Frontal cortex (tissue), 4 donors: ENCODE measurements at places on chromosomes 5 and 9.

DNA sequence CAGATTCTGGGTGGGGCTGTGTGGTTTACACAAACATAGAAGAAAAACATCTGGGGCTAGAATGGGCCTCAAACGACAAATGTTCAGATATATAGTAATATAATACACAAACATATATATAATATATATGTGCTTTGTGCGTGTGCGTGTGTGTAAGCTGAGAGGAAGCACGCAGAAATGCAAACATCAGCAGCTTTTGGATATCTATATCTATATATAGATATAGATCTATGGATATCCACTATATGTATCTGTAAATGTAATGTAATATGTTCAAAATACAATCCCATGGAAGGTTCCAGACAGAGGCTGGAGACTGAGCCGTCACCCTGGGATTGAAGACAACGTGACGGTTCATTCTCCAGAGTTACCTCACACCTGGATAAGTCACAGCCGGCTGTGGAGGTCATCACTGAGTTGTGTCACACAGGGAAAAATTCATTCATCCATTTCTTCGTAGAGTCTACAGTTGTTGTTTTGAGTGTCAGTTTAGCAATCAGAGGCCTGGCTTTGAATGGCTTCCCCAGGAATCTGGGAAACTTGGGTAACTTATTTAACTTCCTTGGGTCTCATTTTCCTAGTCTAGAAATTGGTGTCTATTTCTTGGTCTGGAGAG, 123.0 kb upstream of the CPEB4 start:
- no peak for DNase-seq

GRCh38 chr5:74934949-74935751, 69.0 kb upstream of the FAM169A start:
- DNase-seq = no peak

GRCh38 chr9:78542491-78543181, 245.7 kb downstream of the PSAT1 start:
- no peak for DNase-seq

GRCh38 chr9:99190597-99191283, 31.0 kb downstream of the ALG2 start:
- no peak for DNase-seq

- no peak for DNase-seq
These were observed 645.7 kb downstream of the PRR16 start for GRCh38 chr5:121109817-121110216.

DNA sequence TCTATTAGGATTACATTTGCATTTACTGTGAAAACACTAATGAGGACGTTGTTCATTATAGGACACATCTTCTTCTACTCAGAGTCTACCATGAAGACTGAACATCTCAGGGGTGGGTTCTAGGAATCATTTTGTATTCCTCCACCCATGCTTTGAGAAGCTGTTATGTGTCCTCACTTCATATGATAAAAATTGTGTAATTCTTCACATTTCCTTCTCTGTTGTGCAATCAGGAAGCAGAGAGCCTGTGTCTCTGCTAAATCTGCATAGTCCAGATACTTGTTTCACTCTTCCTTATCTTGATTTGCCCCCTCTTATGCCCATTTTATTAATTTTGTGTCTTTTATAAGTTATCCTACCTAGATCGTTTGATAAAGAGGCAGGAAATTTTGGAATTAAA, 97.8 kb upstream of the IQGAP2 start:
- no peak for DNase-seq

DNA sequence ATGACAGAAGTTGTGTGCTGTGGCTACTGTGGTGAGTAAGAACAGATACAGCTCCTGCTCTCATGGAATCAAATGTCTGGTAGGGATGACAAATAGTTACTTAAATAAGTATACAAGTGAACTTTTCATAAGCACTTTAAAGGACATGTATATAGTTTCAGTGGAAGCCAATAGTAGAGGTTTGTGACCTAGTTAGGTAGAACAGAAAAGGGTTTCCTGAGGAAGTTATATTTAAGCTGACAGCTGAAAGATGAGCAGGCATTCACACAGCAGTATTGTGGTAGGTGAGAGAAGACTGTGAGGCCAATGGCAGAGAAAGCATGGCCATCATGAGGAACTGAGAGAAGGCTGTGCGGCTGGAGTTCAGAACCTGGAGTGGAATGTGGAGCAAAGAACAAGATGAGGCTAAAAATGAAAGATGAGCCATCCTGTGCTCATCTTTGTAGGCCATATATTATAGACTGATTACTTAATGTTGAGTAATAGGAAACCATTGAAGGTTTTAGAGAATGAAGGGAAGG, 15.4 kb downstream of the FAM174A start:
- no peak for DNase-seq

DNA sequence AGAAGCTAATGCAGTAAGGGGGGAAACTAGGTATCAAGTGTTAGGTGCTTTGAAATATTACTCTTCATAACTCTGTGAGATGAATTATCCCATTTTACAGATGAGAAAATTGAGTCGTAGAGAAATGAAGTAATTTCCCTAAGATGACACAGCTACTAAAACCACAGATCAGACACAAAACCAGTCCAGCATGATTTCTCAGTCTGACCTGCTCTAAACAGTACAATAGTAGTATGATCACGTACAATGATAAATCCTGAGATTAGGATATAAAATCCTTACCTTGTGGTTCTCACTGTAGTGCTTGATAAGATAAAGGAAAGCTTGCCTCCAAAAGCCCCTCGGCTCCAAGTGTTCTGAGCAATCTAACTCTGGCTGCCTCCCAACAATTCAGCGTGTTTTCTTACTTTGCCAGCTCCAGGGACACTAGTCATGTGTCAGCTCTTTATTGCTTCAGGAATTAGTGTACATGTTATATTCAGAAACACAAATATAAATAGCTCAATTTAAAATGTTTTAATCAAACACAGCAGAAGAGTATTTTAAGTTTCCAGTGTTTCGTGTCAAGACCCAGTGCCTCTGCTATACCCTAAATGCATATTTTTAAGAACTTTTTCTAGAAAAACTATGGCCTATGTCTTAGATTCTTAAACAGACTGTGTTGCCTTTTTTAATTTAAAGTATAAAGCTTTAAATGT, 243.6 kb downstream of the DENND1A start:
- no peak for DNase-seq

DNA sequence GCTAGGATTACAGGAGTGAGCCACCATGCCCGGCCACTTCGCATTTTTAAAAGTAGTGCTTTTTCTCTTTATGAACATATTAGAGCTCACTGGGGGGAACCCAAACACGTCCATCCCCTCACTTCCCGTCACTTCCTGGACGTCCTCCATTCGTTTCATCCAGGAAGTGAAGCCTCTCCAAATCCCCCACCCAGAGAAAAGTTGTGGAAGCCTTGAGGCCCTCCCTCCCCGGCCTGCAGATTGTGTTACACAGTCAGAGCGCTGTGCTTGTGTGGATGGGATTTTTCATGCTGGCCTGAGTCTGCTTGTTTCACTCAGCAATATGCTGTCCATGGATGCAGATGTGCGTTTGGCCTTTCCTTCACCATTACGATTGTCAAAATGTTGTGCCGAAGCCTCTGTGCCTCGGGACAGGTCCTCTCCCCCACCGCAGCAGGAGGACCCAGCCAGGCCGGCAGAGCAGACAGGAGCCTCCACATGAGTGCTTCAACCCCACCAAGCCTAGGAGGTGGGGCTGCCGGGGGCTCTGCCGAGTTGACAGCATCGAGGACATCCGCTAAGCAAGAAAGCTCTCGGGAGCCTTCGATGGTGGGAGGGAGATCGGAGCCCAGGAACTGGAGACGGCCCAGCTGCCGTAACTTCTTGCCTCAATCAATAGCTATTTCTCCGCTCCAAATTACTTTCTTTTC, 121.6 kb upstream of the PPP1R26 start:
- no peak for DNase-seq

GRCh38 chr5:3120028-3120427, 368.6 kb upstream of the IRX2 start:
- no peak for DNase-seq

DNA sequence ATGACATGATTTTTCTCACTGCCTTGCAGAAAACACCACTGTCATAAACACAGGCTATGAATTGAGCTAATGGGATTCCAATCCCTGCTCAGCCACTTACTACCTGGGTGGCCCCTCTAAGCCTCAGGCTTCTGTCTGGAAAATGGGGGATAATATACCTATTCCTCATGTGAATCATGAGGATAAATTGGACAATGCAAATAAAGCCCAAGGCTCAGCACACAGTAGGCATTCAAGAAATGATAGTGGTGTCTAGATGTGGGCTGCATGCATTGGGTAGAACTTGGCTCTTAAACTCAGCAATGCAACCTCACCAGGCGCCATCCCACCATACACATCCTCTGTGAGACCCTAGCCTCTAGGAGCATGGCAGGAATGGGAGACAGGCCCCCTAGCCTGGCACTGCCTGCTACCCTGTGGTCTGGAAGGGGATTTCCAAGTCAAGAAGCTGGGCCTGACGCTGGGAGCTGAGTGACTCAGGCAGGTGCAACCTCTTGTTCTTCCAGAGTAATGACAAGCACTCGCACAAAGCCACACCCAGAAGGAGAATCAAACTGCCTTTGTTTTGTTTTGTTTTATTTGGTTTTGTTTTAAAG, 2.3 kb upstream of the TNIP1 start:
- no peak for DNase-seq

- DNase-seq = no peak
These were observed 84.7 kb upstream of the IRX2 start for GRCh38 chr5:2836133-2836532.

DNA sequence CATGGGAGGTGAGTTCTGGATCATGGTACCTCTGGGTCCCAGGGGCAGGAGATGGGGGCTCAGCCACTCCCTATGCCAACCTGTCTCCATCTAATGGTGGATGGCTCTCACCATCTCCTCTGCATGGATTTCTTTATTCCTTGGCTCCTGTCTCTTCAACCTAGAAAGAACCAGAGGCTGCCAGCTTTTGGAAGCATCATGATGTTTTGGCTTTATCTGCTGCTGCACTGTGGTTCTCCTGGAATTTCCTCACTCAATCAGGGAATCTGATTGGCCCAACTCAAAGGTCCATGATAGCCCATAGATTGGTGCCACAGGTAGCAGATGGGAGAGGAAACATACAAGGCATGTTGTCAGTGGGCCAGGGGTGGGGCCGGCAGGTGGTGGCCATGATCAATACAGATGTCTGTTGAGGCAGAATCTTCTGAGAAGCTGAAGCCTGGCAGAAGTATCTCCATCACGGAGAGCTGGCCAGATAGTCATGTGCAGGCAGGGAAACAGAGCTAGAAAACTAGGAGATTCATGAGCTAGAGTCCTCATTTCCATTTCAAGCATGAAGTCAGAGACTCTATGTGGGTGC, 158.2 kb downstream of the MACROH2A1 start:
- no peak for DNase-seq

GRCh38 chr5:92662741-92663140, 918.3 kb downstream of the NR2F1-AS1 start:
- no peak for DNase-seq

GRCh38 chr5:14528926-14529325, 52.7 kb upstream of the OTULINL start:
- DNase-seq = no peak
